ENCODE measurements at places on chromosomes 16 and 17.

DNA sequence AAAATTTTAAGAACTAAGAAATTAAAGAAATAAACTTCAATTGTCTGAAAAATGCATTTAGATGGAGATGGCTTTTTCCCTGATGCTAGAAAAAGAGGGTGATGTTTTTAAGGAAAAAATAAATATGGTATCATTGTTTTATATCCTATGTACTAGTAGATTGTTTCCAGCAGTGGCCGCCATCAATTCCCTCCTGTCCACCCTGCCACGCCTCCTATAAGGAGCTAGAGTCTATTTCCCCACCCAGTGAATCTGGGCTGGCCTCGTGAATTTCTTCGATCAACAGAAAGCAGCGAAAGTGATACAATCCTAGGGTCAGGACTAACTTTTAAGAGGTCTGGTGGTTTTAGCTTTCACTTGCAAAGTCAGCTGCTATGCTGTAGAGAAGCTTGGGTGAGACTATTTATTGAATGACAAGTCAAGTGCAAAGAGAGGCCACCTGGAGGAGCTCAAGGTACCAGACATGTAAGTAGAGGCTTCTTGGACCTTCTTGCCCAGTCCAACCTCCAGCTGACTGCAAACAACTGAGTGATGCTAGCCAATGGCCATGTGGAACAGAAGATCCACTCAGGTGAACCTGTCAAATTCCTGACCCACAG, 80.9 kb upstream of the MTMR4 start:
- no peak for DNase-seq

DNA sequence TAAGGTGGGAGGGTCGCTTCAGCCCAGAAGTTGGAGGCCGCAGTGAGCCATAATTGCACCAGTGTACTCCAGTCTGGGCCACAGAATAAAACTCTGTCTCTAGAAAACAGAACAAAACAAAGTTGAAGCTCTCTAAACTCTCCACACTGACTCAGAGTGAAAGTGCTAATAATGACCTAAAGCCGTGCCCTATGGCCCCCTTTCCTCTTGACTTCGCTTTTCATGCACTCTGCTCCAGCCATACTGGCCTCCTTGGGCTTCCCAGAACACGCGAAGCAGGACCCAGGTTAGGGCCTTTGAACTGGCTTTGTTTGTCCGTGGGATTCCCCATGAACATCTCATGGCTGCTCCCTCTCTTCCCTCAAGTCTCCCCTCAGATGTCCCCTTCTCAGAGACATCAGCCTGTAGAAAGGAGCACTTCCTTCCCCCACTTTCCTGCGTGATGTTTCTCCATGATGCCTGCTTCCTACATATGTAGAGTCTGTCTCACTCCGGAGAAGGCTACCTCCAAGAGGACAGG, 18.6 kb upstream of the SPN start:
- no peak for DNase-seq

- peak; percentile 46 for DNase-seq
These were observed 9.9 kb downstream of the TMIGD1 start for GRCh38 chr17:30323895-30324319.

- no peak for DNase-seq
These were observed 54.7 kb downstream of the VPS35L start for GRCh38 chr16:19610200-19610599.

- DNase-seq = no peak
These were observed 4.9 kb downstream of the IRX3 start for GRCh38 chr16:54281535-54282201.

DNA sequence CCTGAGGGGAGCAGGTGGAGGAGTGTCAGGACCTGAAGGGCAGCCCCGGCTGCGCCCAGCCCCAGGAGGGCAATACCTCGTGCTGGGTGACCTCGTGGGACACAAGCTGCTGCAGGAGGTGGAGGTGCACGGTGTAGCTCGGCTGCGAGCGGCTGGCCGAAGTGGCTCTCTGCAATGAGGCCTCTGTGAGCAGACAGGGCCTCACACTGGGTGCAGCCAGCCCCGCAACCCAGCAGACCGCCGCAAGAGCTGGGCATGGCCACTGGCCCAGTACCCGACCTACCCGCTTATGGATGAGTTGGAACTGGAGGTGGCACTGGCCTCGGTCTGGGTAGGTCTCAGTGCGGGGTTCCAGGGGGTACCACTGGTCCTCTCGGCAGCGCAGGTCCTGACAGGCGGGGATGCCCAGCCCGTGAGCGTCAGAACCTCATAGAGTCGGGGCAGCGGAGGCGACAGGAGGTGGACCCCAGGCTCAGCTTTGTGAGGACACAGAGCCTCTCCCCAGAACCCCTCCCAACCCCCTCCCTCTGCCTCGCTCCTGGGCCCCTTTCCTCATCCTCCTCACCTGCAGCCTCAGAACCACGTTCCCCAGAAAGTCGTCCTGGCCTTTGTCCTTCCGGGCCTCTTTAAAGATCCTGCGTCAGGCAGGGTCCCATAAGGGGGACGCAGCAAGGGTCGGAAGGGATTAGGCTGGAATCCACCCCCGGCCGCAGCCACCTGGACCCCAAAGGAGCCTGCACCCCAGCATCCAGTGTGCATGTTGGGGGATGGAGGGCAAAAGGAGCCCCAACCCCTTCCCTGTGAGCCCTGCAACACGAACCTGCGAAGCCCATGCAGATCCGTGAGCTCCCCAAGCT, 4.0 kb downstream of the UNC13D start:
- no peak for DNase-seq

DNA sequence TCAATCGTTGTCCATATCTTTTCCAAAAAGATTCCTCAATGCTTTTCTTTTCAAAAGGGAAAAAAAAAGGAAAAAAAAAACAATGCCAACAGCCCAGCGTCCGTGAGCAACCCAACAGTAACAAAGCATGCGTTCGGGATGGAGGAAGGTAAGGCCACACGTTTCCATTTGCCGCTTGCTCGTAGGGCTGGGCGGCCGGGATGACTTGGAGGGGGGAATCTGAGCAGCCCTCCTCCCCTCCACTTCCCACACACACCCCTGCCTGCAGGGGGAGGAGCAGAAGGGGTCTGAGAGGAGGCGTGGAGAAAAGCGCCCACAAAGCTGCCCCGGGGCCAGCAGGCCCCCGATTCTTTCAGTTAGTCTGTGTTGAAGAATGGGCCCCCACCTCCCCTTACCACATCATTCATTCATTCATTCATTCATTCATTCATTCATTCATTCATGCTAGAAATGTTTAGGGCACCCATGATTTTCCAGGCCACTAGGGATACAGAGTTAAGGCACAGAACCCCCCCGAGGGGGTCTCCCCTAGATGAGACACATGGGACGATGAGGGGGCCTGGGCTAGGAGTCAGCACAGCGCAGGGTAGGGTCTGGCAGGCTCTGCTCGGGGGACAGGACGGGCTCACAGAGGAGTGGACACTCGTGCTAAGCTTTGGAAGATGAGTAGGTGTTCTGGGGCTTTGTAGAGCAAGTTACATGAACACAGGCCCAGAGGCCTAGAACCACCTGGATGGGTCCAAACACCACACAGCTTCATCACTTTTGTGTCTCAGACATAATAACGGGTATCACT, 10.9 kb upstream of the TBX2 start:
- no peak for DNase-seq

DNA sequence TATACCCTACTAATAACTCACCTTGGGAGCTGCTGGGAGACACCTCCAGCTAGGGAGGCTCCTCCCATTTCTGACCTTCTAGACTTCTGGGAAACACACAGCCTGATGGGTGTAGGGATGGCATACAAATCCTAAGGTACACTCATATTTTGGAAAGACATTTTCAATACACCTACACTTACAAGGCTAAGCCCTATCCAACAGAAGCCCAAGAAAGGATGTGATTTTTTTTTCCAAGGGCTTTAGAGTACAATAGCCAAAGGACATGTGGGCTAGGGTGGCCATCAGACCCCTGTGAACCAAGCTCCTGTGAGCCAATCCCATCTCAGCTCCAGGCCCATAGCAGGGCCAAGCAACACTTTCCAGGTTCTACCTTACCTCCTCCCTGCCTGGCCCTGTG, 143.9 kb downstream of the AATF start:
- DNase-seq = no peak

- DNase-seq = peak; percentile 10
These were observed 16.4 kb upstream of the ALOX15B start for GRCh38 chr17:8022360-8023003.

- no peak for DNase-seq
These were observed 217.8 kb upstream of the IRX5 start for GRCh38 chr16:54712866-54713265.
